Activated T-helper 2 cell treated with anti-CD3 and anti-CD28 coated beads, Interferon-gamma antibody, Interleukin-2, Interleukin-4, amounts not matched to agents 10 μg/mL and 5 μg/mL and 100 μg/mL, durations not matched to agents 14 hours and 24 hours and 36 hours (primary cell): ENCODE measurements at places on chromosomes 3 and 15. TPM values are rescaled to one million over a fixed set of nuclear protein-coding genes. Genes with fewer than 3 reads are reported as not detected.

- no peaks in the 10 kb centered on the region for H3K27me3 ChIP-seq
- H3K4me3 ChIP-seq = no peak overlapping the region
- DNase-seq = no peak
- H3K36me3 ChIP-seq = peaks cover 40% of the 10 kb centered on the region
Measured at GRCh38 chr3:68997887-68998286, 15.6 kb downstream of the EOGT start.

GRCh38 chr15:45331972-45332371 is 46.4 kb downstream of the GATM start:
- H3K36me3 ChIP-seq = no peaks in the 10 kb centered on the region
- no peak for DNase-seq
- no peak overlapping the region for H3K27ac ChIP-seq
- peaks cover 25% of the 10 kb centered on the region for H3K27me3 ChIP-seq

DNA sequence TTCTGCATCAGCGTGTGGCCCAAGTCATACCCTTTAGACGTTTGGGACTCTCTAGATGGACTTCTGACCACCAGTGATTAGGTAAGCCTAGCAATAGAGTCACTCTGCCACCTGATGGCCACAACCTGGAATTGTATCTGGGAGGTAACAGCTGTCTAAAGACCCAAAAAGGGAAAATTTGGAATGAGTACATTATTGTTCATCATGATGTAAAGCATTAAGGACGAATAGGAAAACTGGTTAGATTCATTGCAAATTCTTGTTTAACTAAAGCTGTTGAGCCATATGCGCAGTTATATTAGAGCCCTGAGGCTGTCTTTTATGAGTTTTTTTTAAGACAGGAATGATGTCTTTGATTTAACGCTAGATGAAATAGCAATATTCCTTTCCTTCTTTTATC is 63.6 kb downstream of the FAM81A start:
- no peak for DNase-seq
- H3K4me1 ChIP-seq = no peaks in the 10 kb centered on the region
- H3K4me3 ChIP-seq = no peak overlapping the region
- peaks cover 23% of the 10 kb centered on the region for H3K27me3 ChIP-seq

DNA sequence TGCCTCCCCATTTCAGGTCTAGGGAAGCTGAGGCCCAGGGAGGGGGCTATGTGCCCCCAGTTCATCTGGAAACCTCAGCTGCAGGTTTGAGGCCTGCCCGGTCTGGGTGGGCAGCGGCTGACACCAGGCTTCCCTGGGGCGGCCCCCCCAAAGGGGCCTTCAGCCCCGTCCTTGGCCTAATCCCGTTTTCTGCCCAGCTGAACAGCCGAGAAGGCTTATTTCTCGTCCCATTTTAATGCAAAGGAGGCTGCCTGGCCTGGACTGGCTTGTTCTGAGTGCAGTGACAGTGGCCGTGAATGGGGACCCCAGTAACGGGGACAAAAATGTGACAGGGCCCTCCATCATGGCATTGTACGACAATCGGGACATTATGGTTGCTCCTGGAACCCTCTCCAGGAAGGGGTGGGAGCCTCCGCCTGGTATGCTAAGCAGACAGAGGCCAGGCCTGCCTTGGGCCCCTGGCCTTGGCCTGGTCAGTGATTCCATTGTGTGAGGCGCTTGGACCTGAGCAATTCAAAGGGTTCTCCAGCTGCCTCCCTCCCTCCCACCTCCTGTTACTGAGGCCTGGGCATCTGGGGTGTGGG is 93.9 kb downstream of the WNT7A start:
- no peak overlapping the region for H3K4me3 ChIP-seq
- H3K36me3 ChIP-seq = no peaks in the 10 kb centered on the region

- no peaks in the 10 kb centered on the region for H3K4me1 ChIP-seq
- no peak overlapping the region for H3K27ac ChIP-seq
- no peaks in the 10 kb centered on the region for H3K36me3 ChIP-seq
- no peak overlapping the region for H3K4me3 ChIP-seq
- H3K27me3 ChIP-seq = peaks cover 2% of the 10 kb centered on the region
Measured at GRCh38 chr3:98705694-98706093, 57.4 kb upstream of the ST3GAL6 start.

GRCh38 chr15:89368566-89369223 is 34.1 kb upstream of the POLG start:
- peaks cover 81% of the 10 kb centered on the region for H3K27me3 ChIP-seq
- H3K27ac ChIP-seq = no peak overlapping the region
- no peak for DNase-seq
- no peak overlapping the region for H3K4me3 ChIP-seq
- H3K4me1 ChIP-seq = peaks cover 3% of the 10 kb centered on the region
- H3K36me3 ChIP-seq = no peaks in the 10 kb centered on the region

DNA sequence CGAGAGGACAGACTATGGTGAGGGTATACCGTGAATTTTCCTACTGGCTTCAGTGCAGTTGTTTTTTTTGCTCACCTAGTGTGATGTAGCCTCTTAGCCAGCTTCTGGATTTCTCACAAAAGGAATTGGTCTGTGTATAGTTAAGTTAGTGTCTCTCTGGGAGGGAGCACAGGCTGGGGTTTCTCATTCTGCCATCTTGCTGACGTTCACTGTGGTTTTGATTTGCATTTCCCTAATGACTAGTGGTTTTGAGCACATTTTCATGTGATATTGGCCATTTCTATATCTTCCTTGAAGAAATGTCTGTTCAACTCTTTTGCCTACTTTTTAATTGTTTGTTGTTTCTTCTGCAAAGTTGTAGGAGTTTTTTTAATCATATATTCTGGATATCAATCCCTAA is 2.2 kb upstream of the CD86 start:
- peaks cover 5% of the 10 kb centered on the region for H3K4me1 ChIP-seq
- peaks cover 18% of the 10 kb centered on the region for H3K27me3 ChIP-seq
- no peak overlapping the region for H3K27ac ChIP-seq
- no peak for DNase-seq
- H3K4me3 ChIP-seq = no peak overlapping the region

DNA sequence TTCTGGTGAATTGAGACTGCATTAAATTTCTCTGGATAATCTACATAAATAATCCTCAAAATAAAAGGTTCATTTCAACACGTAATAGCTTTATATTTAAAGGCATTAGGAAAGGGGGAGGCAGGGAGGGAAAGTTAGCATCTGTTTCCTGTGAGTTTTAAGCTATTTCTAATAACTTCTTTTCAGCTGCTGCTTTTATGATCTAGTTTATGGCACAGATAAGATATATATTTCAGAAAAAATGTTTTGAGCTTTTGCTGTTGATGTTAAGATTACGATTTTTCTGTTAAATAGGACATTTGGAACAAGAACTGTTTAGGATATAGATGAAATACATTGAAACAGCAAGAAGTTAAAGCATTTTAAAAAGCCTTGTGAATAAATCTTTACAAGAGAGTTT is 30.0 kb downstream of the UBE2E1 start:
- no peak for DNase-seq
- no peaks in the 10 kb centered on the region for H3K36me3 ChIP-seq
- no peaks in the 10 kb centered on the region for H3K27me3 ChIP-seq
- H3K4me1 ChIP-seq = peaks cover 8% of the 10 kb centered on the region

GRCh38 chr15:26259581-26259980 is 396.5 kb upstream of the ATP10A start:
- no peaks in the 10 kb centered on the region for H3K4me1 ChIP-seq
- H3K27me3 ChIP-seq = no peaks in the 10 kb centered on the region
- H3K4me3 ChIP-seq = no peak overlapping the region
- DNase-seq = no peak

DNA sequence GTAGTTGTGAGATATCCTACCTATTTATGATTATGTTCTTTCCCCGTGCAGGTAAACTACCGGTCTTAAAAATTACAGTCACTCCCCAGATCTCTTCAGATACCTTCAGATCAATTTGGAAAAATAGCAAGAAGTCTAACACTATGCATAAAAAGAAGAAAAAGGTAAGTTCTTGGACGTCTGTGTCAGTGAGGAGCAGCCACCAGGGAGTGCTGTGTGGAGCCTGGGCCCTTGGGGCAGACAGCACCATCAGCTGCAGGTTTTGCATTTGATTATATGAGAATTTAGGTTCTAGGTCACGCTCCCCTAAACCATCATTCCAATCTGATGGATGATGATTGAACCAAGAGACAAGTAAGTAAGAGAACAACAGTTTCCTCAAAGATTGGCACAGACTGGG is 8.9 kb upstream of the RNF7 start:
- DNase-seq = no peak
- H3K27me3 ChIP-seq = peaks cover 12% of the 10 kb centered on the region
- no peaks in the 10 kb centered on the region for H3K36me3 ChIP-seq
- H3K27ac ChIP-seq = no peak overlapping the region
- no peak overlapping the region for H3K4me3 ChIP-seq

- DNase-seq = no peak
- H3K4me1 ChIP-seq = no peaks in the 10 kb centered on the region
- H3K27ac ChIP-seq = no peak overlapping the region
- no peak overlapping the region for H3K4me3 ChIP-seq
- no peaks in the 10 kb centered on the region for H3K36me3 ChIP-seq
Measured at GRCh38 chr3:46903341-46904302, 26.1 kb downstream of the PTH1R start.

DNA sequence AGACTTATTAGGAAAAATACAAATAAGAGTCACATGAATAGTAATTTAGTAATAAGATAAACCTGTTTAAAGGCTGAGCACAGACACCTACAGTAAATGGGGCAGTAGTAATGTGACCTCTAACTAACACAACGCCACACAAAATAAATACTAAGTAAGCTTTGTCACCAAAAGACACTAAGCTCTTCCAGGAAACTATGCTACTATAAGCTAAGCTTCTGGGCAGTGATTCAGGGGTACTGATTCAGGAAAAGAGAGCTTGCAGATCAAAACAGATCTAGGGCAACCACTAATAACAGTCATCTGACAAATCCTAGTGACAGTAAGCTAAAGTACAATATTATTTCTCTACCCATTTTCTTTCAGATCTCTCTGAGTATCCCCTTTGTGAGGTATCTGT is 68.8 kb downstream of the PLOD2 start:
- H3K27ac ChIP-seq = no peak overlapping the region
- H3K36me3 ChIP-seq = no peaks in the 10 kb centered on the region
- no peaks in the 10 kb centered on the region for H3K4me1 ChIP-seq

GRCh38 chr3:119087799-119088198 is 53.2 kb upstream of the IGSF11 start:
- no peak overlapping the region for H3K27ac ChIP-seq
- no peaks in the 10 kb centered on the region for H3K36me3 ChIP-seq
- H3K27me3 ChIP-seq = peaks cover 5% of the 10 kb centered on the region
- no peak overlapping the region for H3K4me3 ChIP-seq
- no peak for DNase-seq

GRCh38 chr3:124700880-124701684 is 29.2 kb upstream of the UMPS start:
- H3K4me1 ChIP-seq = no peaks in the 10 kb centered on the region
- no peak for DNase-seq
- H3K4me3 ChIP-seq = no peak overlapping the region
- peaks cover 23% of the 10 kb centered on the region for H3K27me3 ChIP-seq
- no peaks in the 10 kb centered on the region for H3K36me3 ChIP-seq

DNA sequence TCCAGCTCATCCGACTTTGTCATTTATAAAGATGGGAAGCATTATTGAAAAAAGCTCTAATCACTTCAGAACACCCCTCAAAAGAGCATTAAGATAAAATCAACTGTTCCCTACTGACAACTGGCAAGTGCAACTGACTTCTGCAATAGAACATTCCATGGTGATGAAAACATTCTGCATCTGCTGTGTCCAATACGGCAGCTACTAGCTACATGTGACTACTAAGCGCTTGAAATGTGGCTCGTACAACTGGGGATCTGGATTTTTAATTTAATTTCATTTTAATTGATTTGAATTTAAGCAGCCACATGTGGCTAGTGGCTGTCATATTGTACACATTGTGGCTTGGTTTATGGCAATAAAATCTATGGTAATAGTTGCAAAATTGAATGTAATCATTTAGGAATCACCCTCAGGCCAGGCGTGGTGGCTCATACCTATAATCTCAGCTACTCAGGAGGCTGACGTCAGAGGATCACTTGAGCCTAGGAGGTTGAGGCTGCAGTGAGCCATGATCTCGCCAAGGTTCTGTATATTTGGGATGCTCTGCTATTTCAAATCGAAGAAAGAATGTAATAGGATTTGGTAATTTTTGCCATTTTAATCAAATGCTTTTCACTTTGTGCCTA is 390.3 kb downstream of the GABRB3 start:
- no peak overlapping the region for H3K27ac ChIP-seq
- H3K4me1 ChIP-seq = no peaks in the 10 kb centered on the region
- H3K4me3 ChIP-seq = no peak overlapping the region
- H3K36me3 ChIP-seq = no peaks in the 10 kb centered on the region
- H3K27me3 ChIP-seq = no peaks in the 10 kb centered on the region
- no peak for DNase-seq

- peaks cover 12% of the 10 kb centered on the region for H3K27me3 ChIP-seq
- DNase-seq = no peak
- no peak overlapping the region for H3K4me3 ChIP-seq
- no peak overlapping the region for H3K27ac ChIP-seq
- no peaks in the 10 kb centered on the region for H3K36me3 ChIP-seq
Measured at GRCh38 chr15:57785959-57786358, 79.4 kb downstream of the POLR2M start.

DNA sequence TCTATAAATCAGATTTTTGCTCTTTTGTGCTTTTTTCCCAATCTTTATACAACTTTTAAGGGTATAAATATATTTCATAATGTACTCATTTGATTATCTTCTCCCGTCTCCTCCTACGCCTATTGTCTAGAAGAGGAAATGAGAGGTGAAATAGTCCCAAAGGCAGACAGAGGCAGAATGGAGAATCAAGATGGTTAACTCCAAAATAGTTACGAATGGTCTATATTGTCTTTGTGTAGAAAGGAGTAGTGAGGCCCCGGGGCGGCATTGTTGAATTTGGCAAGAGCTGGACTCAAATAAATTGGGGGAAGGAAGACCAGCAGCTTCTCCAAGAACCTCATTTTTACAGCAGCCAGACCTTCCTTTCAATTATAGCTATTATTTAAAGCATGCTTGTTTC is 23.9 kb downstream of the ITPR1 start:
- H3K27ac ChIP-seq = no peak overlapping the region
- no peaks in the 10 kb centered on the region for H3K27me3 ChIP-seq
- H3K4me3 ChIP-seq = no peak overlapping the region
- H3K4me1 ChIP-seq = peaks cover 34% of the 10 kb centered on the region

GRCh38 chr3:66401675-66402491 is 98.9 kb downstream of the LRIG1 start:
- no peak for DNase-seq
- H3K4me1 ChIP-seq = no peaks in the 10 kb centered on the region
- H3K27me3 ChIP-seq = no peaks in the 10 kb centered on the region
- H3K36me3 ChIP-seq = peaks cover 66% of the 10 kb centered on the region
- H3K4me3 ChIP-seq = no peak overlapping the region
- no peak overlapping the region for H3K27ac ChIP-seq

PCBP4 gene
- 21.1 and 23.8 TPM in 2 replicates for total RNA-seq

GP5 gene
- total RNA-seq = 0.23 and 0.28 TPM in 2 replicates

STT3B gene
- total RNA-seq = 106 and 114 TPM in 2 replicates

PTX3 gene
- not detected in 2 replicates for total RNA-seq

DNAH12 gene
- total RNA-seq = 0.11 TPM in 1 of 2 replicates, not detected in the other

ABTB1 gene
- 11.7 and 12.1 TPM in 2 replicates for total RNA-seq

OR5K4 gene
- total RNA-seq = not detected in 2 replicates

CPLX3 gene
- 0.16 TPM in 1 of 2 replicates, not detected in the other for total RNA-seq

EFCC1 gene
- total RNA-seq = 0.11 and 0.32 TPM in 2 replicates
